T-helper 1 cell (primary cell): ENCODE measurements at places on chromosomes 6 and 20.

GRCh38 chr6:149372062-149372461, 28.0 kb upstream of the SUMO4 start:
- DNase-seq = no peak

DNA sequence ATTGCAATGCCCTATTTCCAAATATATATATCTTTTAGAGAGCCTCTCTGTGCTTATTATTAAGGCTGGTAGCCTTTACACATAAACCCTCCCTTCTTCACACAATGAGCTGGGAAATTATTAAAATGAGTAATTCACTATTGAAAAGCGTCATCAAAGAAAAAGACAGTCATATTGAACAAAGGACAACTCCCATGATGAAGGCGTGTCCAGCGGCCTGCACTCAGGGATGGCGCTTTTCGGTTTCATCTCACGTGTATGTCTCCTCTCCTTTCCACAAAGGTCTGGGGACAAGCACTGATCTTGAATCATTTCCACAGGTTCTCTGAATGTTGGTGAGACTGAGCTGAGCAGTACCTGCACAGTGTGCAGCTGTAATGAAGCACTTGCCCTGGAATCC, 3.5 kb downstream of the SERPINB9 start:
- no peak for DNase-seq

DNA sequence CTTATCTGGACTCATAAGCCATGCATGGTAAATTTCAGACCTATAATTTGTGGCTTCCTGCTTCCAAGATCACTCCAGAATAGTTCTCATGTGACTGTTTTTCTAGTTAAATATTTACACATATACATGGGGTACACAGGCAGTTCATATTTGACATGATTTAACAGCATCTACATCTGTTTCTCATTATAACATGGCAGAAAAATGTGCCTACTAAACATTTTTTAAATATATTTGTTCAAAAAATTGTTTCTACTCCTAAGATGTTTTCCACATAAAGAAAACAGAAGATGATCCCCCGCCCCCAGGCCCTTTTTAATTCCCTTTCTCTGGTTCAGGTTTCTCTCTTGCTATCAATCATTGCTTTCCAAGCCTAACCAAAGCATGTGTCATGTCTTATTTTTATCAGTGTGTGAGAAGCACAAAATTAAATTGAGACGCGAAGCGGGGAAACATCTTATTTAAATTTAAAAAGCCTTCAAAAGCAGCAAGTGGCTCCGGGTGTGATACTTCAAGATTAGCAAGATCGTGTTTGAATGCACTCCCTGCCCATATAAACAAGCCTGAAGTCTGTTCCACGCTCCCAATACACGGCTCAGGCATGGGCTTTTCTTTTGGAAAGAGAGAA, 37.3 kb downstream of the IPCEF1 start:
- DNase-seq = no peak

GRCh38 chr20:23656372-23656771, 18.6 kb upstream of the CST3 start:
- DNase-seq = no peak

DNA sequence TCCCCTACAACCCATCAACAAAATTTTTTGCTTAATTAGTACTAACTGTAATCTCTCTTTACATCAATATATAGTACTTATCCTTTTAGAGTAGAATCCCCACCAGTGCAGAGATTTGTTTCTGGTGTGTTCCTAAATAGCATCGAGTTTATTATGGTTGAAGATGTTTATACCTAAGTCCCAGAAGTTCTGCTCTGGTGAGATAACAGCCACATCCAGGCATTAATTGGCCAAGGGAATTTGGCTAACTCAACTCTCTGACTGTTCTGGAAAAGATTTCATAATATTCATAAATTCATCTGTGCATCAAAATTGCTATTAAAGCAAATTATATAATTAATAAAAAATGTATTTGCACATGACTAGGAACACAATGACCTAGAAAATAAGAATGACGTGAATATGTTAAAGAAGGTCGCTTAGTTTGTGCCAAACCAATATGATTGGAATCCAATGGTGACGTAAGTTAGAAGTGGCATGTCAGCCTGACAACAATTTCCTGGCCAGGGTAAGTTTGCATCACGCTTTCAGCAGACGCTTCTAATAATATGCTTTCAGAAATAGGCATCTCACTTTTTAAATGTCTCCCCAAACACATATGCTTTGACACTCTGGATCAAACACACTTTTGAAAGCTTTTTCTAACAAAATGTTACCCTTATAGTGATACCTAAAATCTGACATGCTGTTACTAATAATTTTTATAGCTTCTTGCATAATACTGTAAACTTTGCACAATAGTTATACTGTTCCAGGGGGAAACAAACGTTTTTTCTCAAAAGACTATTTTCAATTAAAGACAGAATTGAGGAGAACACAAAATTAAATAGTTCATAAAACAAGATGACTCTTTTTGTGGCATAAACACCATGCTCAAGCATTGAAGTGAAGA, 236.7 kb downstream of the TENT5A start:
- DNase-seq = no peak

DNA sequence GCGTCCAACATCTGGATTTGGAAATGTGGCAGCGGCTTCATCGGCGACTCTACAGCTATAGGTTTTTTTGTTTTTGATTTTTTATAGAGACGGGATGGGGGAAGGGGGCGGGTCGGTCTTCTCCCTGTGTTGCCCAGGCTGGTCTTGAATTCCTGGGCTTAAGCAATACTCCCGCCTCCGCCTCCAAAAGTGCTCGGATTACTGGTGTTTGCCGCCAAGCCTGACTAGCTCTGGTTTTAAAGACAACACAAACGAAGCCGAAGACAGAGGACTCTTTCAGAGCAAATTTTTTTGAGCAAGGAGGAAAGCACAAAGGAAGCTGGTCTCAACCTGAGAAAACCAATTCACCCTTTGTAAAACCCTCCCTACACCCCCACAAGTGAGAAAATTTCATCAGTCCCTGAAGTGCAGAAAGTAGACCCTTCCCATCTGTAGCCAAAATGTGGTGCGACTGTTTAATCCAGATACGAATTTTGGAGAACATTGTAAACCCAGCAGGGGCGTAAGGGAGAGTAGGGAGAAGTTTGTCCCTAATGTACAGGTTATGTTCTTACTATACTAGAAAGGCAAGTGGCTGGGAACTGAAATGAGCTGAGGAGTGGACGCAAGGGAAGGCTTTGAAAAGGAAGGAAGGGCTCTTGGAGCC, 185.9 kb downstream of the TRIM27 start:
- no peak for DNase-seq

DNA sequence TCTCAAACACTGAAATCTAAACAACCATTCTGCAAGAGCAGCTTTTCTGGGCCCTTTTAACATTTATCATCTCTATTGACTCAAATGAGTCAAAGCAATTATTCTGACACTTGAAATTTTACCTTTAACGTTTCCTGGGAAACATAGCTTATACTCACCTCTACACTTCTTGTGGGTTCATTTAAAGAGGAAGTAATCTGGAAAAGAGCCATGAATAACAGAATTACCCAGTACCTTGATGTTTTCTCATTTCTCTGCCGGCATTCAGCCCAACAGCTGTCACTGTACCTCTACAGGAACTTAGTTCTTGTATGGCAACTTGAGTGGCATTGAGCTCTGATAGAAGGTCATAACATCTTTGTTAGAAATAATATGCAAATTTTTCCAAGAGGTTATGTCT, 272.2 kb downstream of the KCNQ5 start:
- DNase-seq = no peak

- DNase-seq = no peak
Measured at GRCh38 chr6:113394216-113394615, 462.9 kb upstream of the MARCKS start.

DNA sequence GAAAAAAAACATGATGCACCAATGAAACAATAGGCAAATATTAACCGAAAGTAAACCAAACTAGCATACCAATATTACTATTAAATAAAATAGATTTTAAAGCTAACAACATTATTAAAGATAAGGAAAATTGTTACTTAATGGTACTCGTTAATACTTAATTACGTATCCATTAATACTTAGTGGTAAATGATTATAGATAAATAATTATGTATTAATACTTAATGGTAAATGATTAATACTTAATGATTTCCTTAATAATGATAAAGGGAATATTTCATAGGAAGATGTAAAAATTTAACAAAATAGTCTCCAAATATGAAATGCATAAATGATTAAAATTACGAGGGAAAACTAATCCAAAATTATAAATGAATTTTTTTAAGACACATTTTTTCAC, 278.9 kb downstream of the PHACTR1 start:
- DNase-seq = no peak

DNA sequence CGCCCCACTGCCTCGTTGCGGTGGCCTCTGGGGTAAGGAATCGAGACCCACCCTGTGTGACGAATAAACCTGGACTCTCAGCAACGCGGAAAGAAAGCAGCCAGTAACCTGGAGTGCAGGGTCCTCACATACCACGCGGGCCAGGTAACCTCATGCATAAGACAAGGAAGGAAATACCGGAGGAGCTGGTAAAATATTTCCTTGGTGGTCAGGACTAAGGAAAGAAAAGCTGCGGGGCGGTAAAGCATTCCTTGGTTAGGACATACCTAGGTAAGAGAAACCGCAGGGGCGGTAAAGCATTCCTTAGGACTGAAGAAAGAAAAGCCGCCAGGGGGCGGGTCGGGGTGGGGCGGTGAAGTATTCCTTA, 80.7 kb downstream of the SYTL3 start:
- DNase-seq = no peak

- DNase-seq = no peak
Measured at GRCh38 chr20:59406446-59406845, 106.0 kb downstream of the EDN3 start.

GRCh38 chr6:154509421-154510143, 903 bp downstream of the CNKSR3 start:
- DNase-seq = no peak

DNA sequence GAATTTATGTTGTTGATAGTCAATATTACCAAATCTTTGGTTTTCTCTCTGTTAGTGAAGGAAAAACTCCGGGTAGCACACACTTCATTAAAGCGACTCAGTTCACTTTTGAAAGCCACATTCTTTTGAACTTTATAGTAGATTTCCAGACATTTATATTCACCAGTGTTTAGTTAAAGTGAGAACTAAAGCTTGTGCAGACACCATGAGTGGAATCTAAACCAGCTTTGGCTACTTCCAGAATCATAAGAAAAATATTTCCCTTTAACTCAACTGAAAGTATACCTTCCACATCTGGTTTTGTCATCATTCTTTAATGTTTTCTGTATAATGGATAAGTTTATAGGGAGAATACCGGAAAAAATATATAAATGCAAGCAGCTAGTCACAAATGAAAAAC, 92.1 kb upstream of the COL21A1 start:
- DNase-seq = no peak

DNA sequence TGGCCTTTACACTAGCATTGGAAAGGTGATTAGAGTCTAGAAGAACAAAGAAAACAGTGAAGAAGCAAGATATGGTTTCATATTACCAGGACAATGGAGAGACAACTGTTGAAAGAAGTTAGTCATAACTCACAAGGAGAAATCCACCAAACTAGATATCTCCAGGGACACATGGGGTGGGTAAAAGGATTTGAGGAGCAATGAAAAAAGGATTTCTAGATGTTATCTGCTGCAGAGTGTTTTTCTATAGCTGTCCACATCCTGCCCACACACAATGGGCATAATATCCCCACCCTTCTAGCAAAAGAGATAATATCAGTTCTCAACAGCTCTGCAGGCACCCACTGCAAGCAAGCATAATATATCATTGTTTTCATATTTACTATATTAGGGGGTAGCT, 303.1 kb downstream of the HAO1 start:
- no peak for DNase-seq

DNA sequence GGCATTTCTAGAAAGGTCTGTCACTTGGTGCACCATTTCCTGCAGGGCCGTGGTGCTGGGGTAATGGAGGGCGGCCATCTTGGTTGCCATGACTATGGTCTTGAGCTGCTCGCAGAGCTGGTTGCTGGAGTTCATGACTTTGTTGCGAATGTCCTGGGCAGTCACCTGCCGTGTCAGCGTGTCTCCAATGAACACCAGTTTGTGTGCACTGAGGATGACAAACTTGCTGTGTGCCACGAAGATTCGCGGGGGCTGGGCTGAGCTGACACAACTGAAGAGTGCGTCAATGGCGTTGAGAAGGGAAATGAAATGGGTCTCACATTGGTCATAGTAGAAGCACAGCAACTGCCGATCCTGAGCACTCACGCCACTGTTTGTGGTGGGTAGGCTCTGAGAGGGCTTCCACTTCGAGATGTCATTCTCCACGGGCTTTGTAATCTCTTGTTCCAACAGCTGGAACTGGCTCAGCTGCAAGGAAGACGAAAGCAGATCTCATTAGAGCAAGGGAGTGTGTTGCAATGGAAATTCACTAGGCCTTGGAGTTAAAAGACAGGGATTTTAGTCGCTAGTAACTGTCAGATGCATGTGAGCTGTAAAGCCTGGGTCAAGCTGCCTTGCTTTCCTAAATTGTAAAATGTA, 47.1 kb downstream of the NEDD9 start:
- DNase-seq = no peak

- DNase-seq = no peak
Measured at GRCh38 chr20:25059866-25060465, 2.0 kb upstream of the ACSS1 start.

DNA sequence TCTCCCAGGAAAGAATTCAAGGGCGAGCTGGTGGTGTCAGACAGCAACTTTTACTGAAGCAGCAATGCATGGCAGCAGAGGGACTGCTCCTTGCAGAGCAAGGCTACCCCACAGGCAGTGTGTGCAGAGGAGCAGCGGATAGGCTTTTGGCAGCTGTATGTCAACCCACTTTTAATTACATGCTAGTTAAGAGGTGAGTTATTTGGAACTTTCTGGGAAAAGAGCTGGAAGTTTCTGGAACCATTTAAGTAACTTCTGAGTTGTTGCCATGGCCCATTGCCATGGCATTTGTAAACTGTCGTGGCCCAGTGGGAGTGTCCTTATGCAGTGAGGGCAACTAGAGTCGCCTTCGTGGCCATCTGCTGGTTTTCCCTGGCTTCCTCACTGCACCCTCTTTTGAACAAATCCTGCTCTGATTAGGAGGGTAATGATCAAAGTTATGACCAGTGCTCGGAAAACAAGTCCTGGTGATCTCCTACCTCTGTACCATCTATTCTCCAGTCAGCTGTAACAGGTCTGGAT, 34.0 kb downstream of the BPIFB4 start:
- no peak for DNase-seq

GRCh38 chr6:113190170-113190569, 667.0 kb upstream of the MARCKS start:
- DNase-seq = no peak

- peak; percentile 41 for DNase-seq
Measured at GRCh38 chr6:30557683-30557981, 537 bp downstream of the PRR3 start.

GRCh38 chr6:11609324-11610071, 71.9 kb downstream of the TMEM170B start:
- no peak for DNase-seq

- no peak for DNase-seq
Measured at GRCh38 chr20:33477386-33478234, 12.3 kb upstream of the CBFA2T2 start.

- DNase-seq = no peak
Measured at GRCh38 chr6:44549516-44549915, 162.0 kb downstream of the CDC5L start.

DNA sequence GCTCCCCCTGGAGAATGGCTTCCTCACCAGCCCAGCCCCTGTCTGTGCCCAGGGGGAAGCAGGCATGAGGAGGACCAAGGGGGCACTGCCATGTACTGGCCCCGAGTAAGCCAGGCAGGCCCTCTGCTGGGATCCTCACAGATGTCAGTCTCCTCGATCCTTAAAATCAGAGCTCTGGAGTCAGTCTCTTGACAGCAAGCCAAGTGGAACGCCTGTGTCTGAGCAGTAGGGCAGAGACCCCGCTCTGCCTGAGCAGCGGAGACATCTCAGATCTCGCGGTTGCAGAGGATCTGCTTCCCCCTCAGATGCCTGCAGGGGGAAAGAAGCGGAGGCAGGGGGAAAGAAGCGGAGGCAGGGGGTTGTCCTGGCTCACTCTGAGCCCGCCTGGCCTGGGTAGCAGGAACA, 92.6 kb downstream of the SNX5 start:
- no peak for DNase-seq
